Articular chondrocyte of knee joint (primary cell): ENCODE measurements at places on chromosomes 4 and X. TPM values are rescaled to one million over a fixed set of nuclear protein-coding genes. Genes with fewer than 3 reads are reported as not detected.

Gene TEX13B
- not detected in 2 replicates for total RNA-seq

Gene UTP14A
- 23.2 and 24.7 TPM in 2 replicates for total RNA-seq

Gene QRFPR
- not detected in 2 replicates for total RNA-seq

Gene USP11
- total RNA-seq: 34.5 and 35.5 TPM in 2 replicates

Gene FAM184B
- total RNA-seq: not detected in 2 replicates

Gene SLC9B1
- 0.65 and 1.7 TPM in 2 replicates for total RNA-seq

Gene TCEAL9
- 166 and 184 TPM in 2 replicates for total RNA-seq

Gene USP17L22
- not detected in 2 replicates for total RNA-seq

Gene CD40LG
- not detected in 2 replicates for total RNA-seq

Gene AVPR2
- not detected in 2 replicates for total RNA-seq

Gene MAGIX
- total RNA-seq: 2.8 and 3.1 TPM in 2 replicates

Gene EXOC1L
- not detected in 2 replicates for total RNA-seq

Gene NPNT
- 0.11 TPM in 1 of 2 replicates, not detected in the other for total RNA-seq

Gene DOCK11
- 16.8 and 19.2 TPM in 2 replicates for total RNA-seq

Gene CXorf66
- total RNA-seq: not detected in 2 replicates

Gene PRKG2
- total RNA-seq: 0.26 and 0.65 TPM in 2 replicates
